Stimulated activated CD4-positive, alpha-beta T cell treated with anti-CD3 and anti-CD28 coated beads, Interleukin-2, amount 100 ng/mL, for 48 hours (primary cell): ENCODE measurements at places on chromosomes 7 and 10.

- DNase-seq, result no peak
These were observed 2.4 kb downstream of the PWWP2B start for GRCh38 chr10:132399117-132400035.

- DNase-seq, result peak; percentile 40
These were observed 96.1 kb upstream of the MKLN1 start for GRCh38 chr7:131231381-131232220.

GRCh38 chr10:131452926-131453720 lies 141.6 kb upstream of the TCERG1L start:
- DNase-seq, result no peak

DNA sequence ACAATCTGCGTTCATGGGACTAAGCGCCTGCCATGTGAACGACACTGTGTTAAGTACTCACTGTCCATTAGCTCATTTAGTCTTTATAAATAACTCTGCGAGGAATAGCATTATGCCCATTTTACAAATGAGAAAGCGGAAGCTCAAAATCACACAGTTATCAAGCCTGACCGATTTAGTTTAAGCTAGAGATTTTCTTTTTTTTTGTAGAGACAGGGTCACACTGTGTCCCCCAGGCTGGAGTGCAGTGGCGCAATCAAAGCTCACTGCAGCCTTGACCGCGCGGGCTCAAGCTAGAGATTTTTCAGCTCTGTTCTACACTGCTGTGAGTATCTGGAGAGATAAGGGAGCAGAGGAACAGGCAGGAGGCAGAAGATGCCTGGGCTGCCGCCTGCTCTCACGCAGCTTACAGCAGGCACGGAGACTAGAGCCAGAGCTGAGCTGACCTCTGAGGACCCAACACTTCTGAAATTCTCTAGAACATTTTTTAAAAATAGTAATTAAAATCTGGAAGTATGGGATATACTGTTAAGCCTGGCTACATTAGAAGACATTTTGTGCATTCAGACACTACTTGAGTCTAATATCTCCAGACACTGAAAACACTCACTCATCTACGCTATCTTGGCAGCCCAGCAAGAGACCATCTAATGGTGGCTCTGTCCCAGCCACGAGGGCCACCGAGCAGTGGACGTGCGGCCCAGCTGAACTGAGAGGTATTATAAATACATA lies 38.7 kb downstream of the GNA12 start:
- no peak for DNase-seq
